ENCODE measurements at places on chromosomes 1 and 21.

- DNase-seq = no peak
Observed at GRCh38 chr1:60998786-60999185, 83.6 kb upstream of the NFIA start.

DNA sequence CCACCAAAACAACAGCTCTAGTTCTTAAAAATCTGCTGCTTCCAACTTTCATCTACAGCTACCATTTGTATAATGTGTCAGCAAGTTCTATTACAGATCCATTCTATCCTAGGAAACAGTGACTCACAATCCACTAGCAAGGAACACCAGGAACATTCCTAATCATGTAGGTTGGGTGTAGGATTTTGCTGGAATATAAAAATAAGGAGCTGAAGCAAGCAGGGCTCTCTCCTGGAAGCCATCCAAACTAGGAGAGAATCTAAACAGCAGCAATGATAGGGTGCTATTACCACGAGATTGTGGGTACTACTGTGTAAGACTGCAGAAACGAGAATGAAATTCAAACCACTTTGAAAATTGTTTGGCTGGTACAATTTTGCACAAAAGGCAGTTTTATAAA, 135.0 kb downstream of the PTPN14 start:
- DNase-seq = no peak

GRCh38 chr1:66022904-66023620, 230.4 kb downstream of the PDE4B start:
- DNase-seq = no peak

- DNase-seq = peak; percentile 42
Observed at GRCh38 chr1:18556364-18556763, 74.3 kb upstream of the PAX7 start.

DNA sequence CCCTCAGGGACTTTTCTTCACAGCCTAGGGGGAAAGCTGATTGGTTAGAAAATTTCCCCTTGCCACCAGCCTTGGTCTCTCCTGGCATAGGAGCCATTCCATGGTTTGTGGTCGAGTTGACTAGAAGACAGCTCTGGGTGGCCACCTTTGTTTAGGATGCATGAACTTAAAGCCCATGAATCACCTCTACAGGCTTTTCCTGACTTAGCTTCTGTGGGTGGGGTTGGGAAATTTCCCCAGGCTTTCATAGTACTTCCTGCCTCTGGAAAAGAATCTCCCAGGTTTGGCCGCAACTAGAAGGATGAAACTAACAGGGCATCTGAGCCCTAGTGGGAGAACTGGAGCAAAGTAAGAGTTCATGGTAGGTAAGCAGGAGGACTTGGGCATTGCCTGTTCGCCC, 72.6 kb downstream of the SNRPE start:
- DNase-seq = no peak
